Activated B cell treated with CpG ODN at 0.5 μM for 24 hours (primary cell): ENCODE measurements at places on chromosomes 2 and 18.

GRCh38 chr2:173017646-173018420 lies 57.8 kb upstream of the MAP3K20 start:
- no peak for DNase-seq

GRCh38 chr2:215830304-215830703 lies 183.0 kb downstream of the MREG start:
- DNase-seq: no peak

- no peak for DNase-seq
These were observed 22.5 kb downstream of the DRC1 start for GRCh38 chr2:26424221-26424620.

GRCh38 chr2:191740016-191740419 lies 62.1 kb downstream of the NABP1 start:
- DNase-seq: no peak

DNA sequence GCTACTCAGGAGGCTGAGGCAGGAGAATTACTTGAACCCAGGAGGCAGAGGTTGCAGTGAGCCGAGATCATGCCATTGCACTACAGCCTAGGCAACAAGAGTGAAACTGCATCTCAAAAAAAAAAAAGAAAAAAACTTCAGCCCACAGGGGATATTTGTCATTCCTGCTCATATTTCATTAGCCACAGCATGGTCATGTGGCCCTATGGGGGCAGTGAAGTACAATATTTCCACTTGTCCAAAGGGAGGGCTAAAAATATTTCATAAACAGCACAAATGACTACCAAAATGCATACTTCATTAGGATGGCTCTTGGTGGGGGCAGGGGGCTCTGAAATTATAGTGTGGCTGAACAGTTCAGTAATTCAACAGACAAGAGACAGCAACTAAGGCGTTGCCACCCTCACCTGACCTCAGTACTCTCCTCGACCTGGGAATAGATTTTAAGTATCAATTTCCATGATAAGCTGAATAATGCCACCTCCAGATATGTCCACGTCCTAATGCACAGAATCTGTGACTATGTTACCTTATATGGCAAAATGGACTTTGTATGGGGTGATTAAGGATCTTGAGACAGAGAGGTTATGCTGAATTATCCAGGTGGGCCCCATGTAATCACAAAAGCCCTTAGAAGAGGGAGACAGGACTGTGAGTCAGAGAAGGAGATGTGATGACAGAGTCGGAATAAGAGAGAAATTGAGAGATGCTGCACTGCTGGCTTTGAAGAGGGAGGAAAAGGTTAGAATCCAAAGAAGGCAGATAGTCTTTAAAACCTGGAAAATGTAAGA lies 158.2 kb upstream of the CRIM1 start:
- DNase-seq: no peak

GRCh38 chr2:74383254-74383653 lies 3.1 kb upstream of the DCTN1 start:
- DNase-seq: no peak

- DNase-seq: no peak
These were observed 92.2 kb upstream of the DSEL start for GRCh38 chr18:67608615-67609273.

DNA sequence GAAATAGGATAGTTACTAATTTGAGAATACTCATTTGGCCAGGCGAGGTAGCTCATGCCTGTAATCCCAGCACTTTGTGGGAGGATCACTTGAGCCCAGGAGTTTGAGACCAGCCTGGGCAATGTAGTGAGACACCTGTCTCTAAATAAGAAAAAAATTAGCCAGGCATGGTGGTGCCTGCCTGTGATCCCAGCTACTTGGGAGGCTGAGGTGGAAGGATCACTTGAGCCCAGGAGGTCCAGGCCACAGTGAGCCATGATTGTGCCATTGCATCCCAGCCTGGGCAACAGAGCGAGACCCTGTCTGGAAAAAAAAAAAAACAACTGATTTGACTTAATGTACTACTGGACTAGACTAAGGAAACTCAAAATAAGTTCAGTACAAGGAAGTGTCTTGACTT lies 32.7 kb upstream of the ZNF638 start:
- DNase-seq: no peak

- no peak for DNase-seq
These were observed 232.3 kb upstream of the KCNJ3 start for GRCh38 chr2:154466226-154466625.

DNA sequence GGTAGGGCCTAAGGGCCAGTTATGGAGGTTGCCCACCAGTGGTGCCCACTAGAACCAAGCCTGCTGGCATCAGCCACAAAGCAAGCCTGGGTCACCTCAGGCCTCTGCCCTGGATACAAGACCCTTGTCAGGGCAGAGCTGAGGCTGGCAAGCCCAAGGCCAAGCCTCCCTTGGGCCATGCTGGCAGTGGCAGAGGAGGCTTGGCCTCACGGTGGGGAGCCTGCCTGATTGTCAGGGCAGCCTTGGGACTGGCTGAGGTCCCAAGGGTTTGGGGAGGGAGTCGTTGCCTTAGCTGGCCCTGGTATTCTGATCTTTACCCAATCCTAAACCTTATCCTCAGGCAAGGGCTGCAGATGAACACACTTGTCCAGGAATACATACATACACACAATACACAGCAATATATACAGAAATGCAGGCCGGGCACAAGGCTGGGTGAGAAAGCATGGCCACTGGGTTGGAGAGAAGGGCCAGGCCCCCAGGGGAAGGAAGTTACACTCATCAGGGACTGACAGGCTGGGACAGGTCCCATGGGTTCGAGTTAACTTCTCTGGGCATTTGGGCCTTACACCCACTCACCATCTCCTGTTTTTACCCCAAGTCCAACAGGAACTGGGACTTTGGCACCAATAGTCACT lies 21.0 kb downstream of the CCT7 start:
- DNase-seq: no peak

- no peak for DNase-seq
These were observed 101.9 kb downstream of the DNER start for GRCh38 chr2:229612384-229612971.

DNA sequence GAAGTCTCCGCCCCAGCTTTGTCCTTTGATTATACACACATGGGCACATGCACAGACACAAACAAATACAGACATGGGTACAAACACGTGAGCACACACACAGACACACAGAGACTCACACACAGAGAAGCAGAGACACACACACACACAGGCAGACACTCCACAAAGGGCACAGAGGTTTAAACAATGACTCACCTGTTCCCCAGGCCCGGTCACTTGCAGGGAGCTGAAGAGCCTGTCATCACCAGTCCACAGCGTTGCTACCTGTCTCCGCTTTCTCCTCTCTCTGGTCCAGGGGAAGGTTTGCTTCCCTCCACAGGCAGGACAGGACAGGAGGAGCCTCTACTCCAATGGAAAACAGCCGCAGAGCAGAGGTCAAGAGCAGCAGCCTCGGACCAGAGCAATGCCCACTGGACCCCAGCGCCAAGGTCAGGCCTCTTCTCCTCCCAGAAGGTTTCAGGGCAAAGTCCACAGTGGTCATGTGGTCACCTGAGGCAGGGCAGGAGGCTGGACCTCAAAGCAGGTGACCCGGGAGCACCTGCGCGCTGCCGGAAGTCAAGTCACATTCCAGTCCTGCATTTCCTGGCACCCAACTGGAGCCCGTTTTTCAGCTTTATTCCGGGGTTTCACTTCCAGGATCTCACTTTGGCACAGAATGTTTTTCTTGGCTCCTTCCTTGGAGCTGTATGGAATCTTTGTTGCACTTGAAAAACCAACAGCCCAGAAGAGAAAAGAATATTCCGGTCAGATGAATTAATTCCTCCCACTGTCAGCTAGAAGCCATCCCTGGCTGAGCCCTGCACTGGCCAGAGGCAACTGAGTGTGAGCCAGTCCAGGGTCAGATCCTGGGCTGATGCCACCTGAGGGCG lies at the start of gene RAB17:
TSS of gene RAB17 (minus strand) at position 463 of the 869 bp plus-strand sequence. CDS start 4,580 bp downstream, outside the sequence.
- DNase-seq: no peak

- DNase-seq: no peak
These were observed 103.5 kb downstream of the NOL4 start for GRCh38 chr18:34121200-34121721.

DNA sequence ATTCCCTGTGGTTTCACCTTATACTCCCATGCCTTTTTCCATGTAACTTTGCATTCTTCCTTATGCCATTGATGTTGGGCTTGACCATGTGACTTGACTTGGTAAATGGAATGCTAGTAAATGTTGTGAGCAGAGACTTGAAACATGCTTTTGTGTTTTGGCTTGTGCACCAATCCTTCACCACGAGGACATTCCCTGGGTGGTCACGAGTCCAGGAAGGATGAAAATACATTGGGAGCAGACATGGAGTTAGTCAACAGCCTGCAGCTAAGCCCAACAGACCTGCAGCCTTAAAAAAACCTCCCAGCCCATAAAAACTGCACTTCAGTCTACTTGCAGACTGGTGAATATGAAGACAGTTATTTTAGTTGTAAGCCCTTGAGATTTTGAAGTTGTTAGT lies 116.5 kb upstream of the SPATS2L start:
- DNase-seq: no peak

- DNase-seq: no peak
These were observed 31.7 kb upstream of the ASAP2 start for GRCh38 chr2:9174771-9175437.

GRCh38 chr2:225355788-225356187 lies 43.7 kb upstream of the NYAP2 start:
- DNase-seq: no peak

- DNase-seq: no peak
These were observed 1153.2 kb downstream of the SUCLG1 start for GRCh38 chr2:83305758-83306378.

- DNase-seq: no peak
These were observed 180.9 kb upstream of the GALNT5 start for GRCh38 chr2:157076526-157077161.

- no peak for DNase-seq
These were observed 513.6 kb upstream of the LRRTM4 start for GRCh38 chr2:78035804-78036203.

GRCh38 chr2:46047290-46047689 lies 249.9 kb upstream of the EPAS1 start:
- DNase-seq: no peak

DNA sequence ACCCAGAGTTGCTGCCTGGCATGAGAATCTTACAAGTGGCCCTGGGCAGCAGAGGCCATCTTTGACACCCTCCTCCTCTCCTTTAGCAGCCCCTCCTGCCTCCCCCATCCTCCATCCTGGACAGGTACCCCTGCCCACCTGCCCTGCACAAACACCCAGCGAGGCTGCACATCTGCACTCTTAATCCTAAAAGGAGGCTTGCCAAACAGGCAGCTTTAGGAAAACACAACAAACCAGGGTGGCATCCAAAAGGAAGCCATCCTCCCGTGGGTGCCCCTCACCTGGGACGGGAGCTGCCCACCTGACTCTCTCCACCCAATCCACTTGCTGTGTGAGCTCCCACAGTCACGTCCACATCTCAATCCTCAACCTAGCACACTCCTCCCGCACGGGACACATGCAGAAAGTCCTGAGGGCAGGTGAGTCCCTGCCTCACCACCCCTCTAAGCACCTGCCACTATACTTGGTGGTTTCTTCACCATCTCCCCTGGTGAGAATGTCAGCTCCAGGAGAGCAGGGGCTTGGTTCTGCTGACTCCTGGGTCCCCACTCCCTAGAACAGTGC lies 5.8 kb downstream of the BIN1 start:
- DNase-seq: no peak

- no peak for DNase-seq
These were observed 91.4 kb downstream of the TGFA start for GRCh38 chr2:70461981-70462876.

GRCh38 chr2:158381978-158382377 lies 74.6 kb downstream of the CCDC148 start:
- no peak for DNase-seq

GRCh38 chr18:73153271-73153670 lies 285.5 kb upstream of the NETO1 start:
- no peak for DNase-seq

- DNase-seq: no peak
These were observed 42.0 kb downstream of the OXER1 start for GRCh38 chr2:42721898-42722297.

GRCh38 chr2:48131539-48132270 lies 225.4 kb upstream of the FBXO11 start:
- DNase-seq: no peak
